EL (cell line): ENCODE measurements at places on chromosomes 12 and 14.
A peak's percentile ranks its signal among the peaks of the same experiment; 100 is the strongest.

DNA sequence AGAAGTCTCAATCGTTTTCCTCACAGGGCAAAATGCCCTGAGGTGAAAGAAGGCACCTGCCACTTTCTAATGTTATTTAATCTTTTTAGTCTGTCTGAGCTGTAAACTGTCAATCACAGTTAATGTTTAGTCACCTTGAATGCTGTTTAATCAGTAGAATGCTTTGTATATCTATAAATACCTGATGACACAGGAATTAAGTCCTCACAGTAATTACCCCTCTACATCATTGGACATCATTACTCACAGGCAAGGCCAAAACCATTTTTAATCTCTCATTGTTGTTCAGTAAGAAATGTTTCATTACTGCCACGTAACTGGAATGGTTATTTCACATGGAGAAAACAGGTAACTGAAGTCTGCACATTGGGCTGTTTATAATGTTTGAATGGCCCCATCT lies 178.8 kb downstream of the EXOC5 start:
- no peak for DNase-seq

DNA sequence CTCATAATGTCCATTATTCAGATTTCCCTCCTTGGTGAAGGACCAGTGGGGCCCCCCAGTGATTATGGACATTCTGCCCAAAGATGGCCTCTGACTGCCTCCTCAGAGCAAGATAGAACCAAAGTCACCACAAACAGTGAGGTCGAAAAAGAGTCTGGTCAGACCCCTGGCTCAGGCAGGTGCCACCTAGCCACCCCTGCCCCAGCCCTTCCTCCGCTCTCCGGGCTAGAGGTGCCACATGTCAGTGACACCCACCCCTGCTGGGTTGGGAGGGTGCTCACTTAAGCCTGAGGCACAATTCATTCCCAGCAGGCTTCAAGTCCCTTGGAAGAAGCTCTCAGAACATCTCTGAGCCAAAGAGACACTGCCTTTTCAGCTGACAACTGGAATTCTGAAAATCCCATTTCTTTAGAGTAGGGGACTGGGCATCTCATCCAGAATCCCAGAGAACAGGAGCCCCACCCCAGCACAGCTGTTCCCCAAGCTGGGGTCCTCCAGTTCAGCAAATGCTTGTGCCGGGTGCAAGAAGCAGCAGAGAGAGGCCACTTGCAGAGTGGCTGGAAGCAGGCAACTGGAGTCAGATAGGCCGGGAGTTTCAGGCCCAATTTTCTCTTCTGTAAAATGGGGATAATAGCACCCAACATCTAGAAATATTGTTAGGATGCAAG lies 50.3 kb downstream of the ISCA2 start:
- DNase-seq: no peak

GRCh38 chr12:94305130-94305957 lies 154.3 kb downstream of the CEP83 start:
- no peak for DNase-seq

DNA sequence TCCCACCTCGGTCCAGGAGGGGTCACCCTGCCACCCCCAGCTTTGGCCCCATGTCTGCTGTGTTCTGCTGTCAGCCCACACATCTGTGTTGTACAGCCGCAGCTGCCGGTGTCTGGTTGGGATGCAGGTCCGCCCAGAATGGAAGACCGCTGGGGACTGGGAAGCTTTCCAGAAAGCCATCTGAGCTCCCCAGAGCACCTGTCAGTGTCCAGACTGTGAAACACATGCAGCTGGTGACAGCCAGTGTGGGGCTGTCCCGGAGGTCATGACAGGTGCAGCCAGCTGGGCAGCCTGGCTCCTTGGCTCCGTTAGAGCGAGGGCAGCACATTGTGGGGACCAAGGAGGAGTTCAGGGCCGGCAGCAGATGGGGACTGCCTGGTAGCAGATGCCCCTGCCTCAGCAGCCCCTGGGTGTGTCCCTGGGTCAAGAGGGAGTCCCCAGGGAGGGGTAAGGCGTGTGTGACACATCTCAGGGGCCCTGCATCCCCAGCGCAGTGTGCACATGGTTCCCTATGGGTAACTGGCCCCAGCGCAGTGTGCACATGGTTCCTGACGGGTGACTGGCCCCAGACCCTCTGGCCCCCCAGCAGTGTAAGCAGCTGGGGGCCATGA lies 16.4 kb downstream of the CEP170B start:
- no peak for DNase-seq

DNA sequence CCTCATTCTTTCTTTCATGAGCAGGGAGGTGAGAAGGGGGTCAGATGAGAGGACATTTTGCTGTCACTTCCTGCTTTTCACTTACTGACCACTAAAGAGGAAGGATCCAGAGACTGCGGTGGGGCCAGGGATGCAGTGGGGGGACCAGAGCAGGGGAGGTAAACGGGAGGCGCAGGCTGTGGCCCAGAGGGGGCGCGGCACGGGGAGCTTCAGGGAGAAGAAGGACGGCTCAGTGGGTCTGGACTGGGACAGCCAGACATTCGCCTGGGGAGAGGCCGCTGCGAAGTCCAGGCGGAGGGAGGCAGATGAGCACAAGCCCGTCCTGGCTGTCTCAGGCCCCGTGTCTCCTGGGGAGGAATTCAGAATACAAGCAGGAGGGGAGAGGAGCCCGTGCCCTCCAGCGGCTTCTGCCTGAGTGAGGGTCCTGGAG lies 41.2 kb downstream of the SLC6A12 start:
- DNase-seq: no peak

GRCh38 chr14:93929048-93929535 lies 1.9 kb downstream of the FAM181A start:
- DNase-seq: no peak

- DNase-seq: peak; percentile 16
Measured at GRCh38 chr12:110253176-110253575, 27.9 kb upstream of the ATP2A2 start.

DNA sequence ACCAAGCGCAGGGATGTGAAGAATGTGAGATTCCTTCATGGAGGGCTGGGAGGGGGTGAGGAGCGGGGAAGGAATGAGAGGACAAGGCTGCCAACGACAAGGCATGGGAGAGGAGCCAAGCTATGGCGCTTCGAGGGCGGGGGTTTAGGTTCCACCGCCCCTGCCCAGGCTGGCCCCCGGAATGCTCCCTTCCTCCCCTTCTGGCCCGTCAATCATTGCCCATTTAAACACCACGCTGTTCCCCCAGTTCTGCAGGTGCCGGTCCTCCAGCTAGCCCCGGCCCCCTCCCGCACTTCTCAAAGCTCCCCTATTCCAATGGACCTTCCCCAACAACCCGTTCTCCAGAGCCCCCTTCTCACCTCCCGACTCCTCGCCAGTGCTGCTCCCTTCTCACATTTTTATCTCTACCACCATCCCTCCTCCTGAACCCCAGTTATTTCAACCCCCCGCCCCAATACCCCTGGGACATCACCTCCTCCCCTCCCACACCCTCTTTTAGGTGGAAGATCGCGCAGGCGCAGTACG lies 428 bp downstream of the RNF41 start:
- DNase-seq: peak; percentile 82

- DNase-seq: no peak
Measured at GRCh38 chr12:108807476-108807875, 49.9 kb downstream of the SSH1 start.

DNA sequence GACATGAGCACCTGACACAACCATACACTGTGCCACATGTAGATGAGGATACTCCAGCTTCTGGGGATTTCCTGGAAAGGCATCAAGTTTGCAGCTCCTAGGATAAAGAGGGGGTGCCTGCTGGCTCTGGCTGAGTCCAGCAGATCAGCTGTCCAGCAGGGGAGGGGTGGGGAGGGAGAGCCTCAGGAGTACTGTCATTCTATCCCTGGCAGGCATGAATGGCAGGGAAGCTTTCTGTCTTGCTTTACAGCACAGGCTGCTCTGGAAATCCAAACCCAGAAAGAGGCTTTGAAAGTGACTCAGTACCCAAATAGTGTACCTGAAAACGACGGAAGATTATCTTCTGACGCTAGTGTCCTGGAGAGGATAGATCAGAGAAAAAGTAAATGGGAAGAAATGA lies 32.2 kb downstream of the SLC8A3 start:
- DNase-seq: no peak

GRCh38 chr14:74491956-74492775 lies 939 bp downstream of the NPC2 start:
- peak; percentile 65 for DNase-seq

- no peak for DNase-seq
Measured at GRCh38 chr12:109765446-109765810, 51.8 kb downstream of the FAM222A start.

GRCh38 chr12:49922349-49923034 lies 18.8 kb upstream of the FAIM2 start:
- DNase-seq: no peak

DNA sequence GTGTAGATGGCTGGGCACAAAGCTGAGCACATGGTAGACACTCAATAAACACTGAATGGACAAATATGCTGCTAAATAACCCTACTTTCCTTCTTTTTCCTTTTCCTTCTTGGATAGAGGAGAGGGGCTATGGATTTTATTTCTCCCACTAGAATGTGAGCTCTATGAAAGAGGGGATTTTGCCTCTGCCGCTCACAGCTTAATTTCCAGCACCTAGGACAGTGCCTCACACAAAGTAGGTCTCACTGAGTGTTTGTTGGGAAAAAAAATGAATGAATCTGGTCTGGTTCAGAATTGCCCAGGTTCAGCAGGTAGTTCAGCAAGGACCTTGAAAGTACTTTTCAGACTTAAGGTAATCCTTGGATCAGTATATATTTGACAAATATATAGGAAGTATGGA lies 65.5 kb downstream of the WSCD2 start:
- no peak for DNase-seq

DNA sequence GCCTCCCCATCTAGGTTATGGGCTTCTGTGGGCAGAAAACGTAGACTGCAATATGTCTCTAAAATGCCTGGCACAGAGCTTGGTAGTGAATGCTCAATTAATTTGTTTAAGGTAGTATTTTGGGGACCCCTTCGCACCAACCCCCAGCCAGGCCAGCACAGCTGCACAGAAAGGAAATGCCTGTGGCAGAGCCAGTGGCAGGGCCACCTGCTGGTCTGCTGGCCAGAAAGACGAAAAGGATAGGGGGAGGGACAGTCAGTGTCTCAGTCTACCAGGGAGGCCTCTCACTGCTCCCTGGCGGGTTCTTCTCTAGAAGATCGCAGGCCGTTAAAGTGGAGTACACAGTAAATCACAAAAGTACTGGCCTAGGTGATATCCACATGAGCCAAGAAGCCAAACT lies 3.5 kb downstream of the RAB15 start:
- no peak for DNase-seq

DNA sequence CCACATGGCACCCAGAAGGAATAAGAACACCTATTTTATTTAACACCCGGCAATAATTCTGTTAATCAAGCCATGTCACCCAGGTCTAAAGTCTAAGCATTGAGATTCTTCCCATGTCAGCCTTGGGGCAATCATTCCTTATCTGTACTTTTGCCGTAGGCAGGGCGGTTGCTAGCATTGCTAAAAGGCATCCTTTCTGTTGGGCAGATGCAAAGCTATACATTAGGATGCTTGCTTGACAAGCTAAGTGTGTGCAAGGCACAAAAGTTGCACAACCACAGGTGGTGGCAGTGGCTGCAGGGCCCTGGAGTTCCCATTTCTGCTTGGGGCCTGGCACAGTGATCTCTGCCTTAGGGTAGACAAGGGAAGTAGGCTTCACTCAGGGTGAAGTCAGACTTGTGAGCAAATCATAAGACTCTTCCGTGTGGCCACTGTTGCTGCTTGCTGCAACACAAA lies 12.5 kb upstream of the GALNT6 start:
- no peak for DNase-seq

- DNase-seq: no peak
Measured at GRCh38 chr12:6443361-6443983, 1.3 kb upstream of the CD27 start.

- DNase-seq: peak; percentile 79
Measured at GRCh38 chr14:32230181-32230580, 27.1 kb upstream of the RNU6-8 start.

GRCh38 chr12:108357834-108358579 lies 18.9 kb upstream of the CMKLR1 start:
- no peak for DNase-seq

GRCh38 chr12:100901266-100901665 lies 106.7 kb downstream of the ANO4 start:
- peak; percentile 41 for DNase-seq
